ENCODE measurements at places on chromosomes 3 and 15.

DNA sequence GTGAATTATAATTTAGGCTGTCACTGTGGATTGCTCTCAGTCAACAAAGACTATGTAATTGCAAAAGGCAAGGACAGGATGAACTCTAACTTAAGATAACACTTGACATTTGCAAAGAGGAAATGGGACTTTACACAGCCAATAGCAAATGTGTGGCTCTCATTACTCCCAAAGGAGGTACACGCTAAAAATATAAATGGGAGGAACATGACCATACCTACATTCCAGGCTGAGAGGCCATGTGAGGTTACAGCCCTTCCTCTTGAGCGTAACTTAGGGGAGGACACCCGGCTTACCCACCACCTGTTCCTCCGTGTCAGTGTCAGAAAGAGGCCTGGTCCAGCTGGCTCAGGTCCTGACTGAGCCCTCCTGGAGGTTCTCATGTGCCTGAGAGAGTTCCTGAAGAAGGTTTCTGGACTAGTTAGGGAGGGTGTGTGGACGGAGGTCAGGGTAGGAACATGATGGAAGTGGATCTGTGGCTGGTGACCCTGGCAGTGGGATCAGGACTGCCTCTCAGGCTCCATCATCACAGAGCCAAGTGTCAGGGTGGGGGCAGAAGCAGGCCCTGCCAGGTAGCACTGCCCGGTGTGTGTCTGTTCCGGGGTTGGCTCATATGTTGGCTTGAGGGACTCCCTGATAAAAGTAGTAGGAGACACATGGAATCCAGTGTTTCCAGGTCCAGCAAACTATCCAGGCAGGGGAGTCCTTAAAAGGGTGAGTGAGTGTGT, 7.9 kb downstream of the POPDC2 start:
- no peak for DNase-seq

DNA sequence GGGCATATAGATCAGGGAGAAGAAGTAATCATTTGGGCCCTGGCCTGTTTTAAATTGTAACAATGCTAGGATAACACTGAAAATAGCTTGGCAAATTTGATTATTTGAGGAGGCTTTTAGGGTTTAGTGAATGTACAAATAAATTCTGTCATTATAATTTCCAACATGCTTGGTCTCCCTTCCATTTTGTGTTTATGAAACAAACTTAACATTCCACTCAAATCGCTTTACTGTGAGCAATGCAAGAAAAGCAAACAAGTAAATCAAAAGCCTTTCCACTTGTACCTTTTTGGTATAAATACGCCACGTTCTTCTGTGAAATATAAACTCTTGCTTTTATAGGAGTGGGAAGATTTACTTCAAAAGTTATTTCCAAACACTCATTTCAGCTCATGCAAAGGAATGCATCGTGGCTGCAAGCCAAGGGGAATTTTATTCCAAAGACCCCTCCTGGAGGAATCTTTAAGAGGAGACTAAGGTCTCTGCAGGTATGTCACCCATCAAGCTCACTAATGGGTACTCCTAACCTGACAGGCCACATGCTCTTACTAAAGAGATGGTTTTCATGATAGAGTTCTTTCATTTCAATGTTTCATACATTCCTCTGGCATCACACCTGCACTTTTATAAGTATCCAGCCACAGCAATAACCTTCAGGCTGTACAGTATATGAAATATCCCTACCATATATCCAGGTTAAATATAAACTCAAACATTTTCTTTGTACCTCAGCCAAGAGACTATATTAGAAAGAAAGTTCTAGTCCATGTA, 115.2 kb downstream of the P3H2 start:
- no peak for DNase-seq

GRCh38 chr3:139527265-139527664, 12.3 kb downstream of the RBP1 start:
- no peak for DNase-seq

DNA sequence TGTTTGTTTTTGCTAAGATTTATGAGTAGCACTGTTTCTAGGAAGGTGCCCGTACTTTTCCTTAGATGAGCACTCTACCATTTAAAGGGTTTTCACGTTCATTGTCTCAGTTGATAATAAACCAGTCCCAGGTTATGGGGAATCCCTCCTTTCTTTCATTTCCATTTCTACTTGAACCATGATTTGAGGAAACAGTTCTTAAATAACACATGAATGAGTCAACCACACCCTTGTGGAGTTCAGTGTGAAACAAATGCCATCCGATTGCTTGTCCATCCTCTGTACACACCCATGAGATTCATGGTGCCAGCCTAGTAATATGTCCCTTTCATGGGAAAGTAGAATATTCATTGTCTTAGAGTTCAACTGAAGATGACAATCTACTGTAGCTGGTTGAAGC, 23.1 kb downstream of the CMTM8 start:
- DNase-seq, result no peak

DNA sequence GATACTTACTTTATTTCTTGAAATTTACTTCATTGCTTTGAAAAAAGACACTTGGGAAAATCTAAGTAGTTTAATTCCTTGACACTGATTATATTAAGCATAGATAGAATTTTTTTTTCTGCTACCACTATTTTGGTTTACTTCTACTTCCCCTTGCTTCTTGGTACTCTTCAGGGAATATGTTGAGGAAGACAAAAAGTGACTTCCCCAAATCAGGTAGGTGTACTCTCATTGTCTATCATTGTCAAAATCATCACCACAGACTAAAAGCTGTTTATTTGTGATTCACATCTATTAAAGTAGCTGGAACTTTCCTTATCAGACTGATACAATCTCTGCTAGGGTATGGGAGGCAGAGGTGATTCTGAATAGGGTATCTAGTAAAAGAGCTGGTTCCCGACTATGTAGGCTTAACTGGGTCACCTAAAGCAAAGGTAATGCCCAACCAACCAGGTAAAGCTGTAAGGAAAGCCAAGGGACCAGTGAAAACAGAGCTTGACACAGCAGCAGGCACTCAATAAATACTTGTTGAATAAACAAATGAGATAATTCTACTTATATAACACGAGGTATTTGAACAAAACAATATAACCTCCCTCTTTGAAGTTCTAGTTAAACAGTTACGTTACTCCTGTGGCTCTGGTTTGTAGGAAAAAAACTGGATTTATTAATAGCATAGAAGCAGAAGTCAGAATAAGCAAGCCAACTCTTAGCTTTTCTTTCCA, 346.9 kb downstream of the PLCL2 start:
- no peak for DNase-seq

GRCh38 chr15:80953001-80953952, 36.3 kb downstream of the MESD start:
- no peak for DNase-seq

GRCh38 chr3:10435850-10436249, 69.5 kb downstream of the ATP2B2 start:
- no peak for DNase-seq

DNA sequence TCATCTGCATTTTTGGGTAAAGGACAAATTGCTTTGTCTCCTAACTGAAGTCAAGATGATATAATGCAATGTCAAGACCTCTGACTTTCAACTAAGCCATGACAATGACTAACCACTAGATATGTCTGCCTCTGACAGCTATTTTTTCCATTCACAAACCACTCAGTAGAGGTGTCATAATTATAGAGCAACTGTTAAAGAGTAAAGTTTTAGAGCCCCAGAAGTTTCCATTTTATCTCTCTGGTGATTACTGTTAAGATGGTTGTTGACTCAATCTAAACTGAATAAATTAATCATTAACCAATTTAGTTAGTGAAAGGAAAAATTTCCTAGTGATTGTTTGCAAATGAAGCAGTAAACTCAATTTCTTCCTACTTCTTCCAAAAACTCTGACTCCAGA, 779.9 kb downstream of the GRM7 start:
- DNase-seq, result no peak

- DNase-seq, result no peak
Measured at GRCh38 chr3:17852217-17852616, 109.8 kb upstream of the TBC1D5 start.

DNA sequence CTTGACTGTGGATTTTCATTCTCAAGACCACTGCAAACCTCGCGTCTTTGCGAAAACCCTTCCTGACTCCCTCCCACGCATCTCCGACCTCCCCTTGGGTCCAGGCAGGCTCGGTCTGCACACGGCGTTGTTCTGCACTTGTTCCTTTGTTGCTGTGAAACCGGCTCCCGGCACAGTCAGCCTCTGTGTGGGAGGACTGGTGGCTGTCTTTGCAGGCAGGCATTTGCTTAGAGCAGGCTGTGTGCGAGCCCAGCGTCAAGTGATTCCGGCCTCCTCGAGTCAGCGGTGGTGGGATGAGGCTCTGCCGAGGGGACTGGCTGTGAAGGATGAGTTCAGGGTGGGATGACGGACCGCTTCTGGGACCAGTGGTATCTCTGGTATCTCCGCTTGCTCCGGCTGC, 102.6 kb upstream of the ROPN1 start:
- DNase-seq, result no peak

GRCh38 chr3:56802378-56802745, 613 bp upstream of the ARHGEF3 start:
- DNase-seq, result no peak

- peak; percentile 65 for DNase-seq
Measured at GRCh38 chr3:25427942-25428788, at the start of gene RARB. RARB (plus strand) TSS chr3:25428263; CDS start chr3:25428732, 469 bp downstream.

DNA sequence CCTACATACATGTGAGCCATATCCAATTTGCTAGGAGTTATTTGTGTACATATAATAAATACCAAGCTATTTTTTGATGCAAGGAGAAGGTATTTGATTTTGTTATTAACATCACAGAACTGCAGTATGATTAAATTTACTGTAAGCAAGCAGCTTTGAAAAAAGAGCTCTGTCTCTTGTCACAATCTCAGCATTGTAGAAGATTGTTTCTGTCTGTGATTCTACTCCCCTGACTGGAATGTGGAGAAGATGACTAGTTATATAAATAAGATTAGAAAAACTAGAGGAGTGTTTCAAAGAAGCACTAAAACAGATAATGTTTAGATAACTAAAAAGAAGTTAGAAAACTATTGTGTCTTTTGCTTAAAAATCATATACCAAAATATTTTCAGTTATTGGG, 17.1 kb upstream of the DCBLD2 start:
- no peak for DNase-seq

DNA sequence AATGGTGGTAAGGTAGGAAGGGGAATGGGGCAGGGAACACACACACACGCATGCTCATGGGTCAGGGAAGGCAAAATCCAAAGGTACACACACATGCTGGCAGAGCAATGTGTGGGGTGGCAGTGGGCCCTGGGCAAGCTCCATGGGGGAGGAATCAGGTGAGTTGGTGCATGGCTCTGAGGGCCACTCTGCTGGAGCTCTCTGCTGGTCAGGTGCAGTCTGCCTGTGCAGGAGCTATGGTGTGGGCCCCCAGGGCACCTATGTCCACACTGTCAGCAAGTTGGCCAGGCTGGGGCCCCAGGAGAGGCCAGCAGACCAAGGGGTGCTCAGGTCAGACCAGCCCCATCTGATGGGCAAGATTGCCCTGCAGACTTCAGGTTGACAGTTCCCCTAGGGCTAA, 90.1 kb upstream of the GAP43 start:
- DNase-seq, result no peak

DNA sequence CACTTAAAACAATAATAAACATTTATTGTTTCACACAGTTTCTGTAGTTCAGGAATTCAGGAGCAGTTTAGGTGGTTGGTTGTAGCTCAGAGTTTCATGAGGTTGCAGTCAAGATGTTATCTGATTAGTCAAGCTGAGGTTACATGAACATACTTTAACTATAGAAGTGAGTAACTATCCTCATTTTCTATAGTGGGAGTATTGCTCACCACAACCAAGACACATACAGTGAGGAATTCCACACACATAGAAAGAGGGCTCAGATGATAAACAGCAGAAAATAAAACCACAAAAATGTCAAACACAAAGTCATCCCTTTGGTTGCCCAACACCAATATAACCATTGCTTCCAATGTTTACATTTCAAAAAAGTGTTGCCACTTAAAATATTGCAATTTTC, 13.6 kb downstream of the SCN11A start:
- DNase-seq, result no peak

DNA sequence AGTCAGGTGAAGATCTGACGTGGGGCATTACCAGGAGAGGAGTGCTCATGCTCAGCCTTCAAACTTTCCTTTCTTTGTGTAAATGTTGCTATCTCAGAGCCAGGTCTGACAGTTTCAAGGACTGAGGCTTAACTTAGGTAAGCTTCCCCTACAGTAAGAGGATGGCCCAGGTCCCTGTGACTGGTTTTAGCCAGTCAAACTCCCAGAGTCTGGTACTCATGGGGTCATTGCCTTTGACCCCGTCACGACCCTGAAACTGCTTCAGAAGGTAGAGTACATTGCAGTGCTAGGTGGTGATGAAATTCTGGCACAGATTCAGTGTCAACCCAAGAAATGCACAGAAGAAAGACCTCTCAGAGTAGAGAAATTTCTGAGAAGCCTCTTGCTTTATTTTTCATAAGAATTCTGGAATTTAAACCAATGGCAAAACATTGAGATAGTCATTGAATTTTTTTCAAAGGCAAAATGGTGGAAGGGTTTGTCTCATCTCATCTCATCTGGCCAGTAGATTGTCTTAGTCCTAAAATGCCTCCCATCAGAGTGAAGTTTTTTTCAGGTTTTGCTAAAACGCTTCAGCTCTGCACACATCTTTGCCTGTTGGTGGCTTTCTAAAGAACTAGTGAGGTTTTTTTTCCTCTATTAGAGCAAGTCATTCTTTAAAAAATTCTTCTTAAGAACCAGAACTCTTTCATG, 23.1 kb downstream of the ZBTB38 start:
- no peak for DNase-seq

DNA sequence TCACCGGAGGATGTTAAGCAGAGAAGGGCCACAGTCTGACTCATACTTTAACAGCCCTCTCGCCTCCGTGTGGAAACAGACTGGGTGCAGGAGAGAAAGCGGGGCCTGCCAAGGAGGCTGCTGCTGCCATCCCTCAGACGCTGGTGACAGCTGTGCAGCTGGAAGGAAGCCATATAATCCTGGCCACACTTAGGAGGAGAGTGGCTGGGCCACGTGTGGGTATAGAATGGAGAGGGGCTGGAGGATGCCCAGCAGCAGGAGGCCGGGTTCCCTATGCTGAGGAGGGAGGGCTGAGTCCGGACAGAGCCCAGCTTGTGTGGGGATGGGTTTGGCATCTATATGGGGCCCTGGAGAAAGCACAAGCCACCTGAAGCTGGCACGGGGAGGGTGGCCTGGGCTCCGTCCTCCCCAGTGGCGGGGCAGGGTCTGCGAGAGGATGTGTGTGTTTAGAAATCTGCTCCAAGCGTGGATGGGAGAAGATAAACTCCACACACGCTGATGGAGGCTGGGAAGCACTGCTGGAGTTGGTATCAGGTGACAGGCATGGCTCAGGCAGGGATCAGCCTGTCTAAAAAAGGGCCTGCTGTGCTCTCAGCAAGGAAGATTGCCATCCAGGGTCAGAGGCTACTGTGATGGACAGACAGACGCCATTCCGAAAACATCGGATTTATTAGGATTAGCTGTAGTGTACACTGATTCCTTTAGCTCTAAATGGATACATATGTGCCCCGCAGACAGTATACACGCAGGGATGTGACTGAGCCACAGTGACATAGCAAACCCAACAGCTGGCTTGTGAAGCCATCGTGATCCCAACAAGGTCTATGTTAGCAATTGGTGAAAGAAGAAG, 15.9 kb downstream of the ABTB1 start:
- peak; percentile 44 for DNase-seq

DNA sequence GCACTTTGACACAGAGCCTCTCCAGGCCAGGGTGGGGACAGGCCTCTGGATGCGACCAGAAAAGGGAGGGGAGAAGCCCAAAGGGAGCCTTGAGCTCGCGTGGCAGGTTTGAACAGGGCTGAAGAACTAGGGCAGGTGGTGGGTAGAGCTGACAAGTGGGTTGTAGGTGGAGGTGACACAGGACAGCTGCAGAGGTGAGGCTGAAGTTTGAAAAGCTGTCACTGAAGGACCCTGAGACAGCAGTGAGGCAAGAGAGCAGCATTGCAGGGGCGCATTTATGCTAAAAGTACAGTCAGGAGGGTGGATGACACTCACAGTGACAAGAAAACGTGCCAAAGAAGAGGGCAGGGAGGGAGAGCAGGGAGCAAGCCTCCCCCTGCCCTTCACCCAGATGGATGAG, 21.8 kb upstream of the EPB42 start:
- no peak for DNase-seq
